ENCODE measurements at places on chromosomes 11 and 22.

DNA sequence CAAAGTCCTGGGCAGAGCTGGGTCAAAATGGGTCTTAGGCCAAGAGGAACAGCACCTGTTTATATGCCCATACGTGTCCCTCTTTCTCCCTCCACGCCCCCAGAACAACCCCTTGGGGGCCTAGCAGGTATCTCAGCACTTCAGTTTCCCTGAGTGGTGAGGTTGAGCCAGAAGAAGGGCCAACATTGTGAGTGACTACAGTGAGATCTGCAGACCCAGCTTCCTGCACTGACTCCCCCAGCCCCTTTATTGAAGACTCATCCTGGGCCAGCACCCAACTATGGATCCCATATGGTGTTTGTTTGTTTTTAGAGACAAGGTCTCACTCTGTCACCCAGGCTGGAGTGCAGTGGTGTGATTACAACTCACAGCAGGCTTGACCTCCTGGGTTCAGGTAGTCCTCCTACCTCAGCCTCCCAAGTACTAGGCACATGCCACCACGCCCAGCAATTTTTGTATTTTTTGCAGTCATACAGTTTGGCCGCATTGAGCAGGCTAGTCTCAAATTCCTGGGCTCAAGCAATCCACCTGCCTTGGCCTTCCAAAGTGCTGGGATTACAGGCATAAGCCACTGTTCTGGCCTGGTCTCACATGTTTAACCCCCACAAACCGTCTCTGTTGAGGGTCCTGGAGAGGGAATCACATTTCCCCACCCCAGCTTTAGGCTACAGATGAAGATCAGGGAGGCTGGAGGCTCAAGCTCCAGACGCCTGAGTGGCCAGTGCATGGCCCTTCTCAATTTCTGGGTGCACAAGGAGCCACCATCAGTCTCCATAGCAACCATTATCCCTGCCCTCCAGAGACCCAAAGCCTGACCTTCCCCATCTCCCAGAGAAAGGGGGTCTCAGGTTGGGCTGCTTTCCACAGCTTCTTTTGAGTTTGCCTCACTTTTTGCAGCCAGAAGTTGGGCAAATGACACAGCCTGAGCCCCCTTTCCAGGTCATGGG is 1.7 kb upstream of the LARGE2 start:
- DNase-seq, result no peak

DNA sequence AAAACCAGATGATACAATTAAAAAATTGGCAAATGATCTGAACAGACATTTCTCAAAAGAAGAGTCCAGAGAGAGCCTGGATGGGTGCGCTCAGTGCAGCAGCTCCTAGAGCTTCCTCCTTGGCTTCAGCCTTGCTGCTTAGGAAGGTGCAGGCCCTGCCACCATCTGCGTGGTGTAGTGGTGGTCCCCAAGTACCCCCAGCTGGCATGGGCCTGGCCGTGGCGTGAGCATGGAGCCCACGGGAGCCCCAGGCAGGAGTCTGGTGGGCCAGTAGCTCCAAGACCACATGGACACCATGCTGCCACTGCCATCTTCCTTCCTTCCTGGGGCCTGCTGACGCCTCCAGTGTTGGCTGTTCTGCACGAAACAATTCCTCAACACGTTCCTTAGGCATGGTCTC is 20.5 kb downstream of the THY1 start:
- DNase-seq, result no peak

DNA sequence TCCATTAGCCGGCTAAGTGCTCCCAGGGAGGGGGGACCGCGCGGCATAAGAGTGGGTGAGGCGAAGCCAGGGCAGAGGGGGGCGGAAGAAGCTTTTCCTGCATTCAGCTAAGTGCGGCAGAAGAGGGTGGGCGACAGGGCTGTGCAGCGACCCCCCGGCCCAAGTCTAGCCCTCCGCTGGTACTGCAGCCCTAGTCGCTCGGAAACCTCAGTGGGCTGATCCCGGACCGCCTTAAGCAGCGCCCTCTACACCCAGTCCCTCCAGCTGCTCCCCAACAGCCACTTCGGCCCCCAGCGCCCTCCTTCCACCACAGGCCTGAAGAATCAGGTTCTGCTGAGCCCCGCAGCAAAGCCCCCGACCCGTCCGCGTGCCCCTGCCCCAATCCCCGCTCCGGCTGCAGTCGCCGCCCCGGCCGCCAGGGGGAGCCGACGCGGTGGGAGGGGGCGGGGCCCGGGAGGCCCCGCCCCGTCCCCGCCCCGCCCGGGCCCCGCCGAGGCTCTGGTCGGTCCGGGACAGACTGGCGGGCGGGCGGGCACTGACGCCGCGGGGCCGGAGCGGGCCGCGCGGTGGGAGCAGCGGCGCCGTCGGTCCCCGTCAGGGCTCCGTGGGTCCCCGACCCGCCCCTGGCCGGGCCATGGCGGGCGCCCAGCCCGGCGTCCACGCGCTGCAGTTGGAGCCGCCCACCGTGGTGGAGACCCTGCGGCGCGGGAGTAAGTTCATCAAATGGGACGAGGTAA is at the start of gene PLCB3:
PLCB3 (plus strand) TSS at position 515 of the 737 bp plus-strand sequence; CDS start at position 635, 120 bp downstream.
- peak; percentile 35 for DNase-seq

- no peak for DNase-seq
These were observed 15.3 kb downstream of the MACROD1 start for GRCh38 chr11:64150481-64151239.

- DNase-seq, result peak; percentile 59
These were observed at the start of gene ME3 for GRCh38 chr11:86672007-86672621. Gene ME3 (minus strand): TSS chr11:86672616.

DNA sequence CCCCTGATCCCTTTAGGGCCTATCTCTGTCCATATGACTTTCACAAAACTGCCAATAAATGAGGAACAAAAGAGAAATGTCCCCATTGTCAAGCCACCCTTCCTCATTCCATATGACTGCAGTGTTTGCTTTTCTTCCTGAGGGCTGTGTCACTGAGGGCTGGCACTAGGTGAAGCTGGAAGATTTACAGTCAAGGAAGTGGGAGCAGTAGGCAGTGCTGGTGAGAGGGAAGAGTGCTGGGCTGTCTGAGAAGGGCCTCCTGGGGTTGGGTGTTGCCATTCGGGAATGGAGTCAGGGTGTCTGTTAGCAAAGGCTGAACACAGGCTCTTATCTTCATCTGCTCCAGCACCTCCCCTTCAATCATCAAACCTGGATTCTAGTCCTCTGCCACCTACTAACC is 30.9 kb downstream of the INSC start:
- DNase-seq, result no peak

DNA sequence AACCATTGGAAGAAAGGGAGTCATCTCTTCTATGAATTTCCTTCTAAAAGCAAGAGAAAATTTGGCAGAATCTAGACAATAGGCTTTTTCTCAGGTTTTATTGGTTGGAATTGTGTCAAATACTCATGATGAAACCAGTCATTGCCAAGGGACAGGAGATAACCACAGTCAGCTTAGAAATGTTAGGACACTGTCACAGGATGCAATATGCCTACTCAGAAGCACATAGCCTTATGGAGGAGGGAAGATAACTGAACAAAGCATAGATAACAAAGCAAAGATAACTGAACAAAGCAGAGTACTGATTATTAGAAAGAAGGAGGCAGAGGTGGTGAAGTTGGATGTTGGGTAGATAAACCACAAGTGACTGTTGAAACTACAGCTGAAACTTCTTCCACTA is 303.5 kb upstream of the PDGFD start:
- DNase-seq, result no peak

DNA sequence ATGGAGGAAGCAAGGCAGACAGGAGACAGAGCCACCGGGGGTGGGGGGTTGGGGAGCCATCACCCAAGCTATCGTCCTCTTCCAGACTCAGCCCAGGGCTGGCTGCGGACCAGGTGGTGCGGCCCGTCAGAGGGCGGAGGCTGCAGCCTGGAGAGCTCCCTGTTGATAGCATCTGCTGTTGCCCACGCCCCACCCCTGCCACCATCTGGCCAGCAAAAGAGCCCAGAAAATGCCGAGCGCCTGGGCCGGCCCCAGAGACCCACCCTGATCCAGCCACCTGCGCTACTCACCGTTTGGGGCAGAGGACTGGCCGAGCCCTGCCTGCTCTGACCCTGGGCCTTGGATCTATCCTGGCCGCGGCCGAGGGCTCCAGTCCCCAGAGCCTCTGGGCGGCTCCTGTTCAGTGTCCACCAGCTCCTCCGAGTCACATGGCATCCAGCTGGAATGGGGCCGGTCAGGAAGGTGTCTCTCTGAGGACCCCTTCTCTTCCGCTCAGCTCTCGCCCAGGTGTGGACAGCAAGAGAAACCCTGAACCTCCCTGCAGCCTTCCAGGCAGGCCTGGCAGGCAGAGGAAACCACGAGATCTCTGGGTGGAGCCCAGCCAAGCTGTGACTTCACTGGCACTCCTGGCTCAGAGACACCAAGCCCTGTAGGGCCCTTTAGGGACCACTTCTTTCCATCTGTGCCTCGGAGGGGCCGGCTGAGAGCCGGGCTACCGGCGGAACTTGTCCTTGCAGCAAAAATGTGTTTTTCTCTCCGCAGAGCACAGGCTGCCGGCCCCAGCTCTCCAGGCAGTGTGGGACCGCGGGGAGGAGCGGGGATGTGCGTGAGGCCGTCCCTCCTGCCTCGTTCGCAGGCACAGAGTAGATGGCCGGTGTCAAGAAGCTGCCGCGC is at the start of gene MRGPRE:
MRGPRE (minus strand) TSS at position 567 of the 894 bp plus-strand sequence. CDS start 3,618 bp downstream, outside the sequence.
- no peak for DNase-seq

DNA sequence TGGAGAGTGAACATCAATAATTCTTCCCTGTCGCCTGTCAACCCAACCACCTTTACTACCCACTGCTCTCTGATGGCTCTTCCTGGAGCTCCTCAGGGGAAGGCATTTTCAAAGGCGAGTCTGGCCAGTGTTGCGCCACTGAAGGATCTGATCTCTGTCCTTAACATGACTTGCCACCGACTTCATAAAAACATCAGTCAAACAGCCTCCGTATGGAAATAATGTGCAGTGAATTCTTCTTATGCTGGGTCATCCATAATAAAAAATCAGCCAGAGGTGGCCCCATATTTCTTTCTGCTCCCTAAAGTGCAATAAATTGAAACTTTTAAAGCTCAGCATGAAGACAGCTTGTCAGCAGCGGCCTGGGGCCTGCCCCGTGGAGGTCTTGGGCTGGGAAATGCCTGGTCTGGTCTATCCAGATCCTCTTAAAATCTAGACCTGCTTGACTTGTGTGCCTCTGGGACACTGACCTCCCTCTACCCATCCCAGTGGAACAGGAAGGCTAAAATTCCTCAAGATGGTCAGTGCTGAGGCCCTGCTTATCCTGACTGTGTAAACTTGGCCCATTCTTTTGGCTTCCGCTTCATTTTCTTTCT is 199.5 kb downstream of the MYO18B start:
- no peak for DNase-seq

DNA sequence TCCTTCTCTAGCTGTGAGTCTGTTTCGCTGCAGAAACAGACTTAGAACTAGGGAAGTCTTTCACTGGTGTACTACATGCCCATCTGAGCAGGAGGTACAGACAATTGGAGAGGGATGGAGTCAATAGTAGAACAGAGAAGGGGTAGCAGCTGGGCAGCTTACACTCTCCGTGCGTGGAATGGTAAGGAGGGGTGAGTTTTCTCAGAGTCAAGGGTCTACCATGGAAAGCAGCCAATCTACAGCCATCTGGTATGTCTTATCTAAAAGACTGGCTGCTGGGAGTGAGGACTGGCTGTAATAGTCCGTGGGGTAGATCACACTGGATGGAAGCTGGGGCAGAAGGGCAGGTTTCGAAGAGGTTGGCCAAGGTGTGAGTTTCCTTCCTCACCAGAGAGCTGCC is 137.3 kb upstream of the TENM4 start:
- DNase-seq, result no peak

DNA sequence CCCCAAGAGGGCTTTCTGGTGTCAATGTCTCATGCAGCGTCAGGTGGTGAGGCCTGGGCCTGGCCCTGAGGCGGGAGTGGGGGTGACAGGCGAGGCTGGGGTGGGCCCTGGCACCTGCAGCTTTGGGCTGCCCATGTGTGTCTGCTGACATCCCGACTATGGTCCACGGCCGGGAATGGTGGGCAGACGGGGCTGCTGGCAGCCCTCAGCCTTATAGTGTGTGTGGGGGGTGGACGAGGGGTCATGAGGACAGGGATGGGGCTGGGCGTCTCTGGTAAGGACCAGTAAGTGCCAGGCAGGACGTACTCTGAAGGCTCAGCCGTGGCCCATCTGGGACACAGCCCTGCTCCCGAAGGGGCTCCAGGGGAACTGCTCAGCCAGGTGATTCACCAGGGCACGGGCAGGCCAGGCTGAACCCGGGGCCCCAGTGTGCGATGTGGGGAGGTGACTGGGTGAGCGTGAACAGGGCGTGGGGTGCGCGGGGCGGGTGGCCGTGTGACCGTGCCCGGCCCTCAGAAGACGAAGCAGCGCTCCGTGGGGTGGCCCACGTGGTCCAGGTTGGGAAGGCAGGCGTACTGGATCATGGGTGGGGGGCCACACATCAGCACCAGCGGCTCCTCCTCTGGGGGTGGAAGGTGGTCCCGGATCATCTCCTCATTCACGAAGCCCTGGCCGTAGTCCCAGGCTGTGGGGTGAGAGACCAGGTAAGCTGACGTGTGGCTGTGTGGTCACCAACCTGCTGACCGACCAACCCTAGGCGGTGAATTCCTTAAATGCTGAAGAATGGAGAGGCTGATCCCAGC is 4.8 kb upstream of the POLDIP3 start:
- DNase-seq, result no peak

- no peak for DNase-seq
These were observed 3.7 kb downstream of the ILK start for GRCh38 chr11:6607190-6607795.

DNA sequence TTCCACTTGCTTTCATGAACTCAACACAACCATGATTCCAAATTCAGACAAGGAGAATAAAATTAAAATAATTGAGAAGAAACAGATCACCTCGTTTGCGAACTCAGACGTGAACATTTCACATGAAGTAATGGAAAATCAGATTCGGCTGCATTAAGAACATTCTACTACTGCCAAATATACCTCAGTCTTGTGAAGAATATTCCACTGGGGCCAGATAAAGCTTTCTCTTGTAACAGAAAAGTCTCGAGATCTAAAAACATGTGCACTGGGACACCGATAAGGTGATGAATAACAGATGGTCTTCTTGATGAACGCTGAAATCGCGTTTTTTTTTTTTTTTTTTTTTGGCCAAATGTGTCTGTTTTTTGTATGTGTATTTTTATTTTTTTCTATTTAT is 761.1 kb downstream of the BRD1 start:
- no peak for DNase-seq

DNA sequence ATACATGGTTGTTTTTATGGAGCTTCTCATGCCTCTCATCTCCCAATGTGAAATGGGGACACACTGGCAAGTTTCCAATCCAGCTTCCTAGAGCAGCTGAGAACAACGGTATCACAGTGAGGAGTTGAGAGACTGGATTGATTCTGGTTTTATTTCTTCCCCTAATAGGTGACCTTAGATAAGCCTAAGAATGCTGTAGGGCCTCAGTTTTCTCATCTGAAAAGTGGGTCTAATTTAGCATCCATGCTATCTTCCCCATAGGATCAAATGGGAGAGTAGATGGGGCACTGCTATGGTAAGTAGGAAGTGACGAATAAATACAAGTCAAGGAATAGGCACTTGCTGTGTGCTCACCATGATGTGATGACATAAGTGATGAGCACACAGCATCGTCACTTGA is 61.1 kb upstream of the PHOX2A start:
- no peak for DNase-seq

All from HCEC 1CT (cell line).